ENCODE measurements at places on chromosomes 3 and 15.
A peak's percentile ranks its signal among the peaks of the same experiment; 100 is the strongest.

DNA sequence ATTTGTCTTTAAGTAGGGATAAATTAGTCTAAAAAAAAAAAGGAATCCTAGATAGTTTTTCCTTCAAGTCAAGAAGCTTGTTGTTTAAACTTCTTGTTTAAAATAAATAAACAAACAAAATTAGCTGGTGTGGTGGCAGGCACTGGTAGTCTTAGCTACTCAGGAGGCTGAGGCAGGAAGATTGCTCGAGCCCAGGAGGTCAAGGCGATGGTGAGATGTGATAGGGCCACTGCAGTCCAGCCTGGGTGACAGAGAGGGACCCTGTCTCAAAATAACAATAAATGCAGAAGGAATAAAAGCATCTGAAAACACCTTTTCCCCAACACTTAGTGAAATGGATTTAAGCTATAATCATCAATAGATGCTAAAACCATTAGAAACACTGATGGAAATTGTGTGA is 19.0 kb downstream of the GLB1 start:
- no peak for DNase-seq

DNA sequence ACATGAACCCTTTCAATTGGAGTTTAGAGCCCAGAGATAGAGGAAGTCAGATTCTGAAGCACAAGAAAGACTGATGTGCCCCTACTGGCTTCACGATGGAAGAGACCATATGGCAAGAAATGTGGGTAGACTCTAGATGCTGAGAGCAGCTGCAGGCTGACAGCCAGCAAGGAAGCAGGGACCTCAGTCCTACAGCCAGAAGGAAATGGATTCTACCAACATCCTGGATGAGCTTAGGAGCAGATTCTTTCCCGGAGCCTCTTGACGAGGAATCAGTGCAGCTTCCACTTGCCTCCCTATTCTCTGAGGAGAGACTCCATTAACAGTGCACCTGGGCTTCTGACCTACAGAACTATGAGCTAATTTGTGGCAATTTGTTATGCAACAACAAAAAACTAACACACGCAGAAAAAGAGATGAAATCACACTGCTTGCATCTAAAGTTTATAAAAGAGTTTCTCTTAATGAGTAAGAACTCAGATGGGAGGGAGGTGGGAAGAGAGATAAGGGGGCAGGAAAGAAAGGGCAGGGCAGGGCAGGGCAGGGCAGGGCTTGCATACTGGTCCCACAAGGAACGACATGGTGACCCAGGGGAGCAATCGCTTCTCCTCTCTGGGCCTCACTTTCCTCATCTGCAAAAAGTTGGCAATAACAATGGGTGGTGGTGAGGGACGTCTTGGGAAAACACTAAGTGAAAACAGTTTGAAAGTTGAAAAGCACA is 440.9 kb downstream of the FOXP1 start:
- DNase-seq: no peak

- no peak for DNase-seq
These were observed 44.9 kb upstream of the FURIN start for GRCh38 chr15:90823455-90823974.

DNA sequence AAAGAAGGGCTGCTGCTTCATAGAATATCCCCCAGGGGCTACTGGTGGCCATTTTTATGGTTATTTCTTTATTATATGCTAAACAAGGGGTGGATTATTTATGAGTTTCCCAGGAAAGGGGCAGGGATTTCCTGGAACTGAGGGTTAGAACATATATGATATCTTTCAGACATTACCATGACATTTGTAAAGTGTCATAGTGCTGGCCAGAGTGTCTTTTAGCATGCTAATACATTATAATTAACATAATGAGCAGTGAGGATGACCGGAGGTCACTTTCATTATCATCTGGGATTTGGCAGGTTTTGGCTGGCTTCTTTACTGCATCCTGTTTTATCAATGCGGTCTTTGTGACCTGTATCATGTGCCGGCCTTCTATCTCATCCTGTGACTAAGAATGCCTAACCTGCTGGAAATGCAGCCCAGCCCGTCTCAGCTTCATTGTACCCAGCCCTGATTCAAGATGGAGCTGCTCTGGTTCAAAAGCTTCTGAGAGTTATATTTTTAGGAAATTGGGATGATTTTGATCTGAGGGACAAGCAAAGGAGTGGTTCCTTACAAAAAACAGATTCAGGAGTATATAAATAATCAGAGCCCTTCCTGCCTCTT is 9.1 kb upstream of the ZBTB20 start:
- no peak for DNase-seq

DNA sequence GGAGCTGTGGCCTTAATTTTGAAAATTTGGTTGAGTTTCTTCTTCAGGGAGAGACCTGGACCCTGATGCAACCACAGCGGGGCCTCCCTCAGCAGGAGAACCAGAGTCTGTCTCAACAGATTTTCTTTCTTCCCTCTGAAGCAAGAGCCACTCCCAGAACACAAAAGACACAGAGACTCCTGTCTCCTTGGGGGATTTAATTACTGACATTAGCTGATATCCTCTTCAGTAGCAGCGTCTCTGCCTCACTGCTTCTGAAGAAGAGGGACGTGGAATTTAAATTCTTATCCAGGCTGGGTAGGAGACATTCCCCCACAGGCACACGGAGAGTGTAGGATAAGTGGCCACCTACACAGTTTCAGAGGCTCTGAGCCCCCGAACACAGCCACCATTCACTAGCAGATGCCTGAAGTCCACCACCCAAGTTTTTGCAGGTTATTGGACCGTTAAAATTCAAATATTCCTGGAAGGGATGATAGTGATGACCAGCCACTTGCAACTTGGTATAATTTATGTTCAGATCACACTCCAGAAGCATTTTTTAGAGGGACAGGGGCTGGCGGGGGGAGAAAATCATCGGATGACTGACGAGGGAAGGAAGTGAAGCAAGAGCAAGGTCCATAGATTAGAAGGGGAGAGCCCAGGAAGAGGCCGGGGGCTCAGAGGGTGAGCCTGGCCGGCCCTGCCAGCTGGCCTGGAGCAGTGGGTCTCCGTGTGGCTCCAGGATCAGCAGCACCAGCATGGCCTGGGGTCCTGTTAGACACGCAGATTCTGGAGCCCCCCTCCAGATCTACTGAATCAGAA is 109.7 kb downstream of the BDH1 start:
- no peak for DNase-seq

GRCh38 chr15:91255670-91256192 is 155.7 kb downstream of the SV2B start:
- DNase-seq: no peak

GRCh38 chr15:81492331-81492968 is 118.4 kb upstream of the TMC3 start:
- DNase-seq: no peak

- no peak for DNase-seq
These were observed 87.2 kb downstream of the SNRK start for GRCh38 chr3:43373560-43373928.

DNA sequence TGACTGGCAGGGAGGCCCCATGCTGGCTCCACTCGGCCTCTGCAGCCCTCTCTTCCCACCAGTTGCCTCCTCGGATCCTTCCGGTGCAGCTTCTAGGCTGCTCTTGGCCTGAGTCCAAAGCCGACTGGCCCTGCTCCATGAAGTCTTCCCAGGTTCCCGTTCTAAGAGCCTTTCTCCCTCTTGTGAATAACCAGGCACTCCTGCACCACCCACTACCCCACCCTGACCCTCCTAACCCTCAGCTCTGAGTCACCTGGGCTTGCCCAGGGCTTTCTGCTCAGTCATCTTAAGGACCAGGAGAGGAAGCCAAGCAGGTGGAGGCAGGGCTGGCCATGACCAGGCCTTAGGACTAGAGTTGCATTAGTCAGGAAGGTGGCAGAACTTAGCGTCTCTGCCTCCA is 28.1 kb upstream of the CNBP start:
- DNase-seq: no peak

GRCh38 chr3:171184372-171184771 is 157.9 kb upstream of the SLC2A2 start:
- no peak for DNase-seq

DNA sequence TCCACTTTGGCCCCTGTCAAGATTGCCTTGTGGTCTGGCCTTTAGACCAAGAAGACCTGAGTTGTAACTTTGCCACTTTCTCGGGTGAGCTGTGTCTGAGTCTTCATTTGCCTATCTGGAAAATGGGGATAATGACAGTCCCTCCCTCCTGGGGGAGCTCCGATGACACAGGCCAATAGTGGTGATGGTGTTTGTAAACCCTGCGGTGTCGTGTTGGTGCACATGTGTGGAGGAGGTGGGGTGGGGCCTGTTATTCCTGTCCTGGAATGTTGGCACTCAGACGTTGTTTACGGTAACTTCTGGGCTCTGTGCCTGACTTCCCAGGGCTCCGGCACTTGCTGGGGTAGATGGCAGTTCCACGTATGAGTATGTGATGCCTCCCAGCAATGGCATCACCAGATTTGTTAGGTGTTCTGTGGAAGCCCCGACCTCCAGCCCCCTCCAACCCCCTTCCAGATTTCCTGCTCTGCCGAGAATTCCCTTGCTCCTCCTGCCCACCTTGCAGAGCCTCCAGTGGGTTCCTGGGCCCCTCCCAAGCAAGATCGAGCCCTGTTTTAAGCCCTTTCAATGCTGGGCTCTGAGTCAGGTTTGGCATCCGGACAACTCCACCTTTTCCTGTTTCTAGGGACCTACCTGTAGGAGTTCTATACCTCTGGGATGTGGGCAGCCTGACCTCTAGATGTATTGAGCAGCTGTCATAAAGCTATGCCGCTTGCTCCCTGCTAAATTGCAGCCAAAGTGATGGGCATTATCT is 31.4 kb downstream of the HRH1 start:
- DNase-seq: no peak

- DNase-seq: no peak
These were observed 120.2 kb downstream of the MEGF11 start for GRCh38 chr15:66133247-66133885.

DNA sequence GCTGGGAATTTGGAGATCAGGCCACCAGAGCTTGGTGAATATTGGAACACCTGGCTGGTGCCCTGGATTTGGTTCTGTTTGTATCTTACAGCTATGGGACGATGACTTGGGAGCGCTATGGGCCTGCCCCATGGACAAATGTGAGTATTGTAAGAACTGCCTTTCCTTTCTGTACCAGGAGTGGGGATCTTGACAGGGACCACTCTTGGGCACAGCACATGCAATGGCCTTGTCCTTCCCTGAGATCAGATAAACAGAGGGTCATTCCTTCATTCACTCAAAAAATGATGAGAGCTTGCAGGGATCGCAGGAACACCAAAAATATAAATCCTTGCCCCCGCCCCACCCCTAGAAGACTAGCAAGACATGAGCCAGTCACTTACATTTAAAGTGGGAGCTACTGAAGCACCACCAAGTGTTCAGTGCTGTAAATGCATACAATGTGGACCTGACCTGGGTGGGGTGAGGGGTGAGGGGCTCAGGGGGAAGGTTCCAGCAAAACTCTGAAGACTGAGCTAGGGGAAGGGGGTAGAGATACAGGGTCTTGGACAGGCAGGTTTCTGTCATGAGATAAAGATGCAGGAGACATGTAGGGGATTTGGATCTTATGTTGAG is 2.7 kb upstream of the CRELD1 start:
- DNase-seq: no peak

- DNase-seq: no peak
These were observed 273.4 kb downstream of the IGSF11 start for GRCh38 chr3:118761291-118761606.

- DNase-seq: no peak
These were observed 46.7 kb downstream of the ARNT2 start for GRCh38 chr15:80450811-80451321.

GRCh38 chr15:28086175-28086703 is 12.9 kb downstream of the OCA2 start:
- peak; percentile 54 for DNase-seq

GRCh38 chr3:168100777-168101492 is 5.2 kb upstream of the GOLIM4 start:
- no peak for DNase-seq

- no peak for DNase-seq
These were observed 1464.5 kb downstream of the ZPLD1 start for GRCh38 chr3:103899328-103899727.

DNA sequence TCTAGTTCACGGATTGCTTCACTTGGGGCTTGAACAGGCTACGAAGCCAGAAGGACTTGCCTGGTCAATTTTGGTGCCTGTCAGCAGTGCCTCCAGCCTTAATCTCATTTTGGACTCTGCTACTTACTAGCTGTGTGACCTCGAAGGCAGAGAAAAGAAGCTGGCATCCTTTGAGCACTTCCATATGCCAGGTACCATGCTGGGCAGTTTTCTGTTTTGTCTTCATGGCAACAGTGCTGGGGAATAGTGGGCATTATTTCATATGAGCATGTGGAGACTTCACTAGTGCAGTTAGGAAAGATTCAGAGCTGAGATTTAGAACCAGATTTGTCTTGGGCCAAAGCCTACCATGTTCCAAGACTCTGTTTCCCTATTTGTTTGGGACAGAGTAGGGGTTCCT is 92.2 kb downstream of the LRTM1 start:
- no peak for DNase-seq

GRCh38 chr15:65957451-65957850 is 88.2 kb downstream of the RAB11A start:
- no peak for DNase-seq

- no peak for DNase-seq
These were observed 420.8 kb downstream of the NAALADL2 start for GRCh38 chr3:175279911-175280310.

GRCh38 chr3:172800156-172800555 is 49.6 kb downstream of the ECT2 start:
- no peak for DNase-seq

- DNase-seq: no peak
These were observed 3.6 kb downstream of the HGD start for GRCh38 chr3:120678331-120678947.

DNA sequence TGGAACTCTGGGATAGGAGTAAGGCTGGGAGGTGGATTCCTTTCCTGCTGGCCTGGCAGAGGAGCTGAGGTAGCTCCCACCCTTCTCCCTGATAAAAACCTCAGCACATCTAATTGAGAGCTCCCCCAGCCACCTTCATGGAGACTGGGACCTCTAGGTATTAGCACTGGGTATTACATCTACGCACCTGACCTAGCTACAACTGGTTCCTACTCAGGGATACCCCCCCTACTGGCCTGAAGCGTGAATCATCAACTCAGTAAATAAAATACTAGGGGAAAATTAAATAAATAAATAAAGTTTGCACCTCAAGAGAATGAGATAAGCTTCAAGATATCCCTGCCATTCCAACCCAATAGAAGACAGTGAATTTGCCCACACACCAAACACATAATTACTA is 140.4 kb downstream of the NEK10 start:
- DNase-seq: no peak

GRCh38 chr3:61688307-61688984 is 127.1 kb downstream of the PTPRG start:
- DNase-seq: no peak

DNA sequence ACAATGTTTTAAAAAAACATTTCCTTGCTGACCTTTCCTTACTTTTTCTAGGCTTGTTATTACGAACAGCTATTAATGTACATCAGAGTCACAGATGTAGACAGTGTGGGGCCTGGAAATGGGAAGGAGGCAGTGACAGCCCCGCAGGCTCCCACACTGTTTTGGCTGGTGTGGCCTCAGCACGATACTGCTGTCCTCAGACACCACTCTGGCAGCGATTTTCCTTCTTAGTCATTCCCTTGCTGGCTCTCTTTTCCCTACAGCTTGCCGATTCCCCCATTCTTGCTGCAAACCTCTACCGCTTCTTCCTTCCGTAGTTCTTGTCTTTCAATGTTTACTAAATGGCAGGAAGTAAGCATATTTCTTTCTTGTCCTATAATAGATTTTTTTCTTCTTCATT is 113.1 kb downstream of the ABI3BP start:
- no peak for DNase-seq

GRCh38 chr3:77039606-77040171 is at the start of gene ROBO2:
TSS of gene ROBO2 (plus strand) at chr3:77040099. CDS start at chr3:77040786, 687 bp downstream.
- DNase-seq: no peak
